ENCODE measurements at places on chromosomes 2 and 18.

GRCh38 chr2:32633040-32633439, 5.2 kb downstream of the TTC27 start:
- no peak for DNase-seq

- DNase-seq: no peak
Measured at GRCh38 chr2:191150600-191151330, at the start of gene STAT4. Gene STAT4, minus strand, starts transcription at chr2:191150994. Its CDS starts 2,791 bp downstream, at chr2:191148203.

DNA sequence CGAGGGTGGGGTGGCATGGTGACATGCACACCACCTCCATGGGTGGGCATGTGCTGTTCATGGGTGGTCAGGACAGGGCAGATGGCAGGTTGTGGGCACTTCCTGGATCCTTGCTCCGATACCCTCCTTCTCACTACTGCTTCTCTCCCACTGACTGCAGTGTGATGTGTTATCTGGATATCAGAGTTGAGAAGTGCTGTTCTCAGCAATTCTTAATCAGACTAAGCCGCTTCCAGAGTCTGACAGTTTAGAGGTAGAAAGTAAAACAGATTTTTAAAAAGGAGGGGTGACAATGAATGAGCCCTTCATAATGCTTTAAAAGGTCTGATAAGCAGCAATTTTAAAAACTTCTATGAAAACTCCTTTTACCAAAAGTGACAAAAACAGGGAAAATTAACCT, 33.9 kb downstream of the SIGLEC15 start:
- DNase-seq: no peak

DNA sequence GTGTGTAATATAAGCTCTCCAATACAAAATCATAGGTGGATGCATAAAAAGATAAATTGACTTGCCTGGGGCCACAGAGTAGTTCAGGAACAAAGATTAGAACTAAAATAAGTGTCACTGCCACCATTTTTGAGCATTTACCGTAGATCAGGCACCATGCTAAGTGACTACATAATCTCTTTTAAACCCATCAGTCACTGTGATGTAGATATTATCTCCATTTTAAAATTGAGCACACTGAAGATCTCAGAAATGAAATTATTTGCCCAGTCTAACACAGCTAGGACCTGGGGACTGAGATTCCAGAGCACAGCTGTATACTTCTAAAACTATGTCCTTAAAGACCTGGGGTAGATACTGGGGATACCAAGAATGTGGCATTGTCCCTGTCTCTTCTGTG, 737.3 kb downstream of the CNTNAP5 start:
- DNase-seq: no peak

GRCh38 chr2:97970293-97971060, 25.3 kb downstream of the TMEM131 start:
- no peak for DNase-seq

DNA sequence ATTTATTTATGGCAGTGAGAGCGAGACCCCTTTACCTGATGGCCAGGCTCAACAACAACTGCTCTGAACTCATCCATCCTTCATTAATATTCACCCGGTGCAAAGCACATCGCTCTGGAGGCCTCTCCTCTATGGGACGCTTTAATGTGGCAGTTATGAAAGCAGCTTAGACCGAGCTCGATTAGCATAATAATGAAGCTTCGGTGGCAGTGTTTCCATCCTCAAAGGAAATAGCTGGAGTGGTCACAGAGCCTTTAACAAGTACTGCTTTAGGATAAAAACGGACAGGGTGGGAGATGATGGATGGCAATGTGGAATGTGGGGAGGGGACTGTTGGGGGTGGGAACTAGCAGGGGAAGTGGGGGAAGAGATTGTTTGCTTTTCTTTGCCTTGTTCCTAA, 243.9 kb downstream of the SLC4A3 start:
- no peak for DNase-seq

- no peak for DNase-seq
Measured at GRCh38 chr2:174611854-174612253, 14.2 kb upstream of the WIPF1 start.

DNA sequence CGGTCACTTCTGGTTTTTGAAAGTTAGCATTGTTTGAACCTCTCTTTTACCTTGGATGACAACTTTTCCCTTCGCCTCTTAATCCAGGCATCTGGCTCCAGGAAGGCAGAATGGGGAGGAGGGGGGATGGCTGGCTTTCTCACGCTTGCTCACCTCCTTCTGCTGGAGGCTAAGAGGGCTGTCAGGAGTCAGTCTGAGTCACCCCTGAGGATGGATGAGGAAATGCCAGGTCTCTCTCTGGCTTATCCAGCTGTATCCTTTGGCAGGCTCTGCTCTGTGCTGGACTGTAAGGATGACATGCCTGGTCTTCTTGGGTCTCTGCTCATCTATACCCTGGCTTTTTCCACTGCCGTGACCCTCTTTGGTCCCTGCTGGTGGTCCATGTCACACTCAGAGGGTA, 142.9 kb upstream of the GYPC start:
- no peak for DNase-seq

DNA sequence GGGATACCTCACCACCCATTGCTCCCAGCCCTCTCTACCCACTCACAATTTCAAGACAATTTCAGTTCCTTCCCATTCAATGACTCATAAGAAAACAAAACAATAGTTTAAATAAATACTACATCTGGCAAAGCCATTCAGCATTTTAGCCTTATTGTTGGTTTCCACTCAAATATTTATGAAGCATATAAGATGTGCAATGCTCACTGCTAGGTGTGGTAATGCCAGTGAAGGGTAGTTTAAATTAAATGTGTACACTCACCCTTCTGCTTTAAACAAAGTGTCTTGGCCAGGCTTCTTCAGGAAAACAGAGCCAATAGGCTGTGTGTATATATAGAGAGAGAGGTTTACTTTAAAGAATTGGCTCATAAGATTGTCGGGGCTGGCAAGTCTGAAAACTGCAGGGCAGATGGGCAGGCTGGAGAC, 37.0 kb downstream of the INO80C start:
- DNase-seq: no peak

DNA sequence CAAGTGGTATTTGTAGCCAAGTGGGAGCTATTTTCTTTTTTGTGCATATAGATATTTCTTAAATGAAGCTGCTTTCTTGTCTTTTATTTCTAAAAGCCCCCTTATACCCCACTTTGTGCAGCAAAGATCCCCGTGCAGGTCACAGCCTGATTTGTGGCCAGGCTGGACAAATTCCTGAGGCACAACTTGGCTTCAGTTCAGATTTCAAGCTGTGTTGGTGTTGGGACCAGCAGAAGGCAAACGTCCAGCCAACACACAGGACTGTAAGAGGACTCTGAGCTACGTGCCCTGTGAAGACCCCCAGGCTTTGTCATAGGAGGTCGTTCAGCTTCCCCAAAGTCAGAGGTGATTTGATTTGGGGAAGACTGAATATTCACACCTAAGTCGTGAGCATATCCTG, 21.9 kb downstream of the FOSL2 start:
- DNase-seq: no peak

GRCh38 chr2:24456599-24457556, 34.2 kb upstream of the NCOA1 start:
- DNase-seq: no peak

- no peak for DNase-seq
Measured at GRCh38 chr2:43521568-43521967, 74.3 kb downstream of the THADA start.

DNA sequence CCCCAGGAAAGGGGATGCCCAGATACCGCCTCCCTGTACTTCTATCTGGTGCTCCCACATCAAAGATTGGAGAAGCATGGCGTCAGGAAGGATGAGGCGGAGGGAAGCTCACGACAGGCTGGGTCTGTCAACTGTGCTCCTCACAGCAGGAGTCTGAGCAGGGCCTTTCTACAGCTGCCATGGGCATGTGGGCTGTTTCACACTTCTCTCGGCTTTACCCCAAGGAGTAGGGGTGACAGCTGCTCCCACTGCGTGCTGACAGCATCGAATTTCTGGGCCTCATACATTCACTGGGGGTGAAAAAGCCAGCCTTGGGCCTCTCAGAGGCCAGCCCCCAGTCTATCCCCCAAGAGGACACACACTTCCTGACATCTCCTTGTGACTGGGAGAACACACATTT, 21.1 kb downstream of the NEURL3 start:
- no peak for DNase-seq

DNA sequence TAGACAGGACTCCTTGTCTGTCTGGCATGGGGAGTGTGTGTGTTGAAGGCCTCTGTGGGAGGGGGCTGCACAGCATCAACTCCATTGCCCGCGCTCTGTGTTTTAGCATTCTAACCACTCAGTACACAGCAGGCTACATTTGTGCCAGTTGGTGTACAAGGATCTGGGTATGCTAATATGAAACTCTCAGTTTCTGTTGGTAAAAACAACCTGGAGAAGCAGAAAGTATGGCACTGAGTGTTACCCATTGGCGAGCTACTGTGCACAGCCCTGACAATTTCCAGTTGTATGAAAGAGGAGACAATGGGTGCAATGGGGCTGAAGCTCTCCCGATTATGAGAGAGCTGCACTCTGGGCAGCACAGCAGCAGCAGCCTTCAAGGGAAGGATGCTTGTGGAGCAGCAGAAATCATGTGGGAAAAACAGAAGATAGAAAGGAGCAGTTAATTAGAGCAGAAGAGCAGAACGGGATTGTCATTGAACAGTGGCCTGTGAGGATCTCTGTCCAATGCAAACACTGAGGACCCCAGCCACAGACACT, 443.6 kb downstream of the CBLN2 start:
- no peak for DNase-seq

DNA sequence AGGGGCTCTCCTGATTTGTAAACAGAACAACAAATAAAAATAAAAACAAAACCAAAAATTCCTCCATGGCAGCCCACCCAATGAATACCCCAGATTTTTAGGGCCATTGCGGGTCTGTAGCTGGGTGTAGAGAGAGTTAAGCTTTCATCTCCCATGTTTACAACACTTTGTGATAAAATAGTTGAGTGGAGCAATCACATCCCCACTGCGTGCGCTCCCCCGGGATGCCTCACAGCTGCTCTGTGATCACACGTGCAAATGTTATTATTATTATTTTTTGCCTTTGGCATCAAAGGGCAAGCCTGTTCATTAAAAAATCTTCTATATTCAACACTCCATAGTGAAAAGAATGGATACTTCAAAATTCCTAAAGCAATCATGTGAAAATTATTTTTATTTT, 118.0 kb downstream of the MBP start:
- DNase-seq: no peak

GRCh38 chr18:9444549-9444948, 30.8 kb upstream of the RALBP1 start:
- DNase-seq: no peak

DNA sequence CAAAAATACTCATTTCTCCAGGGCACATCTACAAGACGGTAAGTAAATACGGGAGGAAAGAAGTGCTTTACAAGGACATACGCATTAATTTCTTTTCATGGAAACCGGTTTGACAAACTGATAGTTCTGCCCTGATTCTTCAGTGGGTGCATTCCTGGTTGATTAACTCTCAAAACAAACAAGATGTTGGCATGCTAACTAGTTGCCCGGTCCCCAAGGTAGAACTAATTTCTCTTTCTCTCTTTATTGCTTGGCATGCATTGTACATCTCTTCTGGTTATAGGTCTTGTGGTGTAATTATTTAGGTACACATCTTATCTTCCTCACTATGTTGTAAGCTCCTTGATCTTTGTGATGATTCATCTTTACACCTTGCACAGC, 46.9 kb upstream of the SPATS2L start:
- peak; percentile 71 for DNase-seq

GRCh38 chr18:39801848-39802247, 2153.2 kb upstream of the PIK3C3 start:
- DNase-seq: no peak

DNA sequence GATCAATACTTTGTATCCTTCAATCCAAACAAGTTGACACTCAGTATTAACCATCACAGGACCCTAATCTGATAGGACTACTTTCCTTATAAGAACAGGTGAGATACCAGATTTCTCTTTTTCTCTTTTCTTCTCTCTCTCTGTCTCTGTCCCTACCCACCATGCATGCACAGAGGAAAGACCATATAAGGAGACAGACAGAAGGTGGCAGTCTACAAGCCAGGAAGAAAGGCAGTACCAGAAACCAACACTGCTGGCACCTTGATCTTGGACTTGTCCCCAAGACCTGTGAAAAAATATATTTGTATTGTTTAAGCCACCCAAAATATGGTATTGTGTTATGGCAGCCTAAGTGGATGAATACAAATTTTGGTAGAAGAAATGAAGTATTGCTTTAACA, 156.2 kb upstream of the KCNH7 start:
- DNase-seq: no peak

GRCh38 chr2:182301093-182301492, 125.7 kb downstream of the PDE1A start:
- DNase-seq: no peak

- no peak for DNase-seq
Measured at GRCh38 chr2:156834431-156834830, 398.3 kb downstream of the GPD2 start.

DNA sequence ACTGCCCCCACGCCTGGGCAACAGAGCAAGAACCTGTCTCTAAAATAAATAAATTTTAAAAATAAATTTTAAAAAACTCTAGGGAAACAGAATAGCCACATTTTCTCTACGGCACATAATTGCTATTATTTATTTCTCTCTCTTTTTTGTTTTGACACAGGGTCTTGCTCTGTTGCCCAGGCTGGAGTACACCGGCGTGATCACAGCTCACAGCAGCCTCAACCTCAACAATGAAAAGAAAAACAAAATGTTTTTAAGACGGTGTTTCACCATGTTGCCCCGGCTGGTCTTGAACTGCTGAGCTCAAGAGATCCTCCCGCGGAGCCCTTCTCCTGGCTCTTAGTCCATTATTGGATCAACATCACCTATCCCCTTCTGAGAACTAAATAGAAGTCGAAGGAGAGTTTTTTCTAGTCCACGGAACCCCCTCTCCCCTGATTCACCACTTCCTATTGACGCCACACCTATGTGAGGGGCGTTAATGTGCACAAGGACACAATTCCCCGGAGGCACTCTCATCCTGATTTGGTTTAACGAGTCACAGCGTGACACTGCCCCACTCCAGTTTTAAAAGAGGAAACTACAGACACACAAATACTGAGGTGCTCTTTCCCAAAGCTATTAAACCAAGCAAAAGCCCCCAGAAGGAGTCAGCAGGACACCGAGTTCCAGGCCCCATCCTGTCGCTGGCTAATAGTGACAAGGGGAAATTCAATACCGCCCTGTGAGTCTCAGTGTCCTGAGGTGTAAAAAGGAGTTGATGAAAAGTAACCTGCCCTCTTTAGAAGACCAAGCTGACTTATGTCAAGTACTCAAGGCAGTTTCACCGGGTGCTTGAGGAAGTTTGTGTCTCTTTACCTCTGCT, 1.1 kb downstream of the NPC1 start:
- DNase-seq: peak; percentile 26

DNA sequence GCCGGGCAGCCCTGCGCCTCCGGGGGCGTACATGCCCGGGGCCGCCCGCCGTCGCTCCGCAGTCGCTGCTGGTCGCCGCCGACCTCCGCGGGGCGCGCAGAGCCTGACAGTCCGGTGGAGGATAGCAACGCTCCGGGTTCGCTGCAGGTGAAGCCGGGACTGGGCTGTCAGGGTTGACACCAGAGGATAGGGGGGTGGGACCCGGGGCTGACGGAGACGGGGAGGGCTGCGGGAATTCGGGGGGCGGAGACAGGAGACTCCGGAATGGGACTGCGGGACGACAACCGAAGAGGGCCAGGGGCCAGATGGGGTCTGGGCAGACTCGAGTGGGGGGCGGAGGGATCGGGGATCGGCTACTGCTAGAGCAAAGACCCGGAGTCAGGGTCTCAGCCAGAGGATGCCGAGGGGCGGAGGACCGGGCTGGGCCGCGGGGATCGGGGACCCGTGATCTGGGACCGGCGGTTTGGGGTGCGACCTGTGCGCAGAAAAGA, 403 bp downstream of the TMEM127 start:
- DNase-seq: no peak

GRCh38 chr2:106995556-106995955, 109.6 kb upstream of the ST6GAL2 start:
- DNase-seq: no peak

GRCh38 chr2:179837408-179837807, 24.0 kb downstream of the ZNF385B start:
- DNase-seq: no peak
